Vagina (tissue), 2 donors: ENCODE measurements at places on chromosomes 6 and 20.

- no peak for DNase-seq
These were observed 19.4 kb upstream of the TUBB2A start for GRCh38 chr6:3176562-3177355.

DNA sequence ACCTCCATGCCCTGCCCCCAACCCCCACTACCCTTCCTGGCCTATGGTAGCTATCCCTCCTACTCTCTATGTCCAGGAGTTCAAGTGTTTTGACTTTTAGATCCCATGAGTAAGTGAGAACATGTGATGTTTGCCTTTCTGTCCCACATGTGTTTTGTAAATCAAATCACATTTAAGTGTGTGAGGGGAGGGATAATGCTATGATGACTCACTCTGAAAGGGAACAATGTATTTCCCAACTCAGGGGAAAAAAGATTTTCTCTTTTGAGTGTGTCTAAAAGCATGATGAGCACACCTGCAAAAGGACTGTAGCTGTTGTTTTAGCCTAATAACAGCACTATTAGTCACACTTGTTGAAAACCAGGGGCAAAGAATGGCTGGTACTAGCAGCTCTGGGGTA lies 193.7 kb downstream of the GJA10 start:
- no peak for DNase-seq

- DNase-seq = peak; percentile 82
These were observed 45.9 kb upstream of the FRMD1 start for GRCh38 chr6:168124921-168125320.

- DNase-seq = no peak
These were observed 62.1 kb upstream of the APCDD1L start for GRCh38 chr20:58577139-58577806.

- no peak for DNase-seq
These were observed 11.8 kb downstream of the MAS1 start for GRCh38 chr6:159902620-159903019.

- DNase-seq = no peak
These were observed 5.3 kb downstream of the RIPOR2 start for GRCh38 chr6:24930431-24930871.
